Hematopoietic multipotent progenitor cell treated with erythropoietin and hydrocortisone succinate and interleukin-3 and kit ligand, for 4 days (in vitro differentiated cells): ENCODE measurements at places on chromosomes 1 and 21.

DNA sequence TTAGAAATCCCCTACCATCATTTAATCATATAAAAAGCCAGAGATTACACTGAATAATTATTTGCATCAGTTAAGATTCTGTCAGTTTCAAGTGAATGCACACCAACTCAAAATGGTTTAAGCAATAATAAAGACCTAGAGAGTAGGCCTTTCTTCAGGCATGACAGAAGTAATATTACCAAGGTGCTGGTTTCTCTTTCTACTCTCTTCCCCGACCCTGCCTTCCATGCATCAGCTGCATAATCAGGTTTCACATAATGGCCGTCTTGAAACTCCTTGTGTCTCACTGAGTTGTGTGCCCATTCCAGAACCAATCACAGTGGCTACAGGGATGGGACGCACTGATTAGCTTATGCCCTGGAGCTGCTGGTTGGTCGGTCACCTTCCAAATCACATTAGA, 103.5 kb upstream of the SERTAD4 start:
- no peak for DNase-seq

- DNase-seq: no peak
Measured at GRCh38 chr1:178434360-178434759, 62.4 kb downstream of the CLEC20A start.

- no peak for DNase-seq
Measured at GRCh38 chr1:10001016-10001665, 4.1 kb downstream of the RBP7 start.

DNA sequence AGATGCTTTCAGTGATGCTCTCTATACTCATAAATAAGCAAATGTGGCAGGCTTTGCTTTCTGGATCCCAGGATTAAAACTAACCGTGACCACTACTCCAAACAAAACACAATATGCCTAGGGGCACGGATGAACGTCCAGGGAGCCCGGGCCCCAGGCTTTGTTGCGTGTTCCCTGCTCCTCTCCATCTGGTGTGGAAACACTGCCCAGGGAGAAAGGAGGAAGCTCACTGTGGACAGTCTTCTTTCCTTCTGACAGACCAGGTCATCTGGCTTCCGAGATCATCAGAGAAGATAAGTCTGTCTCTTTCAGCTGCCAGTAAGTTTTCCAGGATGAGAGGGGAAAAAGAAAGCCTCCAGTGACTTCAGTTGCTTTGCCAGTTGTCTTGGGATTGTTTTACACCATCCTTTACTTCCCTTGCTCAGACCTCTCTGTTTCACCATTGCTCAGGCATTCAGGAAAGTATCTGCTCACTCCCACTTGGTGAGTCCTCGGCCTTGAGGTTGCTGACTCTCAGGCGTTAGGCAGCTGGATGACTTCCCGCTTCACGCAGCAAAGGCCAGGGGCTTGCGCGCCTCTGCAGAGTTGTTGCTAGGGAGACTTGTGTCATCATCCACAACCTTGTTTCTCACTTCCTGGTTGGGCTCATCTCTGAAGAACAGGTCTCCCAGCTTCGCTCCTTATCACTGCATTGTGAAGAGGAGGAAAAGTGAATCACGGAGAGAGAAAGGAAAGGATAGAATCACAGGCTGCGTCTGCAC, 20.6 kb upstream of the PGD start:
- DNase-seq: peak; percentile 59

GRCh38 chr1:77400781-77401180, 119.0 kb downstream of the AK5 start:
- no peak for DNase-seq

DNA sequence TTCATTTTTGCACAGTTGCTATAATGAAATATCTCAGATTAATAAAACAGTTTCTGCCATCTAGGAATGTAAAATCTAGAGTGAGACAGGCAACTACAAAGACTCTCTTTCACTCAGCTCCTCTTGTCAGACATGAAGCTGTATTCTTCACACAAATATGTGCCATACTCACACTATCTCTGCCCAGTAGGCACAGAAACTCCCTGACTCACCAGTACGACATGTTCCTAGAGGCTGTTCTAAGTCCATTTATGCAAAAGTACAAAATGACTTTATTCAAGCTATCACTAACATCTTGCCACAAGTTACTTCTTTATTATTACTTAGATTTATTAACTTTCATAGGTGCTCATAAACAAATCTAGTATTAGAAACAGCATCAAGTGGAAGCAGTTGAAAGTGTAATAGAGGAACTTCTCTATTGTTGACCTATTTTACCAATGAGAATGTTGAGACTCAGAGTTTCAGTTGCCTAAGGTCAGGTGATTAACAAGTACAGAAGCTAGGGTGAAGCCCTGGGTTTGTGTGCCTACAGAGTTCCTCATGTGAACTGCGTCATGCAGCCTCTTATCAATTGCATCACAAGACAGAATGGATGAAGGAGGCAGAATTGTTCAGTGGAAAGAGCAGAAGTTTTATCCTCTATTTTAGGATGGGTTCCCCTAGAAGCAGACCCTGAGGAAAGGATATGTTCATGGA, 98.9 kb downstream of the RGS2 start:
- no peak for DNase-seq

GRCh38 chr1:106912131-106912530, 144.3 kb upstream of the PRMT6 start:
- DNase-seq: no peak

- no peak for DNase-seq
Measured at GRCh38 chr1:170175041-170175440, 29.3 kb downstream of the NTMT2 start.

DNA sequence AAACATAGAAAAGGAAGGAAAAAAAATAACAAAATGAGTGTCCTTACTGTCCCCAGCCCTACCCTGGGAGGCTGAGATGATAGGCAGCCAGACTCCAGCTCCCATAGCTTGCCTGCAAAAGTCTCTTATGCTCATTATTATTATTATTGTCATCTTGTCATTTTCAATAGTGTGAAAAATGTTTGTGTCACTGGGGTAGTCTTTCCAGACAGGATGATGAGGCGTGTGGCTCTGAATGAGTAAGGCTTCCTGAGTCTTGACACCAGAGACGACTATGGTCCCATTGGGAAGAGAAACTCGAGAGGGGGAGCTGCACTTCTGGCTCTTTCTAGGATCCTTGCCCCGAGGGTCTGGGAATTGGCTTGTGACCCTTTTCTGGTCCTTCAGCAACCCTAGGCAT, 1.1 kb upstream of the CYB561D1 start:
- DNase-seq: no peak

- no peak for DNase-seq
Measured at GRCh38 chr1:88773540-88774150, 89.6 kb downstream of the PKN2 start.

- DNase-seq: peak; percentile 75
Measured at GRCh38 chr1:24481101-24481500, 21.5 kb upstream of the RCAN3 start.

GRCh38 chr1:100627054-100627716, 89.2 kb downstream of the GPR88 start:
- DNase-seq: peak; percentile 54

- peak; percentile 34 for DNase-seq
Measured at GRCh38 chr1:187848321-187848720, 1019.6 kb downstream of the PLA2G4A start.

- no peak for DNase-seq
Measured at GRCh38 chr21:37118187-37118826, 45.3 kb downstream of the TTC3 start.

- DNase-seq: no peak
Measured at GRCh38 chr1:230717251-230717650, 3.3 kb upstream of the AGT start.

- DNase-seq: peak; percentile 59
Measured at GRCh38 chr21:33025489-33026442, at the start of gene OLIG2. TSS of gene OLIG2 (plus strand) at chr21:33025935. CDS start at chr21:33026863, 928 bp downstream.

DNA sequence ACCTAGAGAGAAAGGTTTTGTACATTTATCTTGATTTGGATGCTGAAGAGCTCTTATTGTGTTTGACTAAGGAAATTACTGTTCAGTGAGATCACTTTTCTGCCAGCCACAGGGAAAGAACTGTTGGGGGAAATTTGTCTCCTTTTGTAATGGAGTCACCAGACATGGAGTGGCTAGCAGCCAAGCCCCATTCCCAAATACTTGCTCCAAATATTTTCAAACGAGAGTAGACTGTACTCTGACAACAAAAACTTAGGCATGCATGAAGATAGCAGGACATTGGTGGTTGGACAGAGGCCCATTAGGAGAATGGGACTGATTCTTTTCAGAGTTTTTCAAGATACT, 21.1 kb downstream of the IPO9 start:
- DNase-seq: no peak

DNA sequence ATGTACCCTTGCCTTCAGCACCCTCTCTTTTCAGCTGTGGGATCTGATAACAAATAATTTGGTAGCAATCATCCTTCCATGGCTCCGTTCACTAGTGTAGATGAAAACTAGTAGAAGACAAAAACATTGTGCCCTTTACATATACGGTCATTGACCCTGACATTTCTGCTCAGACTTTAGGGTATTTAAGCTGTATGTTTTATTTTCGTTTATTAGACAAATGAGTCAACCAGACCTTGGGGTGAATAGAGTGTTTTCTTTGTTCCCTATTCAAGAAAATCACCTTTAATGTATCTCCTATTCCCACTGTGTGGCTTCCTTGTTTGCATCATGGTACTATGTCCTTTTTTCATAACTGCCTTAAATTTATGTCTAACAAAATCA, 187.3 kb downstream of the VAV3 start:
- DNase-seq: no peak

DNA sequence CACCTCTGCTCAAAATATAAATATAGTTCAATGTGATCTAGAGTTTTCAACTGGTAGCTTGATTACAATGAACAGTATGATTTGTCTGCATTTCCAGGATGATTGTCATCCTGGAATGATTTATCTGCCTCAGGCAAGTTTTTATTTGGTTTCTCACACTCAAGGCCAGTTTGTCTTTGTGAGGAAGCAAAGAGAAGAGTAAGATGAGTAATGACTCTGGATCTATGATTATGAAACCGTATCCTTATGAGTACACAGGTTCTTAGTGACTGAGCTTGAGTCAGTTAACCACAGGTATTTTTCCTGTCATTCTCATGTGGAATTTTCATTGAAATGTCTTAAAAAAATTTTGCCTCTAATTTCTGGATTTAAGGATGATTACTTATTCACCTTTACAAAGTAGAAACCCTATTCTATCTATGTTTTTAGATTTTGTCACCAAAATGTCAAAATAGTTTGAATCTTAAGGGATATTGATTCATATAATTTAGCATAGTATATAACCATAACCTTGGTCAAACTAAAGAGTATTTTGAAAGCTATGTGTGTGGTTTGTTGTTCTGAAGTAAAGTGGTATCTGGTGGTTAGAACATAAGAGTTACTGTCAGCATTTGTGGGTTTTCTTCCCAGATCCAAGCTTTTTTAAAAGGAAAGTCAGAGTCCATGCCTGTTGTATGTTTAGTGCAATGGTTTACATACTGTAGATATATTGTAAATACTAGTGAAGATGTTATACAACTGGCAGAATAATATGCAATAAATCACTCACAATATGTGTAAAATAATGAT, 145.0 kb downstream of the RASAL2 start:
- no peak for DNase-seq

DNA sequence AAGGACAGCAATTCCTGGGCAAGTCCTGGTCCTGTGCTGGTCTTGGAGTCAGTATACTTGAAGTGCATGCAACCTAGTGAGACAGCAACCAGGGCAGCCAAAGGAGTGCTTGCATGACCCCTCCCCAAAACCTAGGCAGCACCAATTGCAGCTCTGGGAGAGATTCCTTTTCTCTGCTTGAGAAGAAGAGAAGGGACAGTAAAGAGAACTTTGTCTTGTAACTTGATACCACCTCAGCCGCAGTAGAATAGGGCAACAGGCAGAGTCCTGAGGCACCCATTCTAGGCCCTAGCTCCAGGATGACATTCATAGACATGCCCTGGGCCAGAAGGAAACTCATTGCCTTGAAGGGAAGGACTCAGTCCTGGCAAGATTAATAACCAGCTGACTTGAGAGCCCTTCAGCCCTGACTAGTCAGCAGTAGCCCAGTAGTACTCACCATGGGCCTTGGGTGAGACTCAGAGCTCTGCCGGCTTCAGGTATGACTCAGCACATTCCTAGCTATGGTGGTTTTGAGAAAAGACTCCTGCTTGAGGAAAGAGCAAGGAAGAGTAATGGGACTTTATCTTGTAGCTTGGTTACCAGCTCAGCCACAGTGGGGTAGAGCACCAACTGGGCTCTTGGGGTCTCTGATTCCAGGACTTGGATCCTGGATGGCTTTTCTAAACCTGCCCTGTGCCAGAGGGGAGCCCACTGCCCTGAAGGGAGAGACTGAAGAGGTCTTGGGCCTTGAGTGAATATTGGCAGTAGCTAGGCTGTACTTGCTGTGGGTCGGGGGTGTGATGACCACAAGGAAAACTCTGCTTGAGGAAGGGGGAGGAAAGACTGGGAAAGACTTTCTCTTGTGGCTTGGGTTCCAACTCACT, 51.7 kb upstream of the ACADM start:
- DNase-seq: peak; percentile 48

- no peak for DNase-seq
Measured at GRCh38 chr1:219582865-219583264, 30.0 kb downstream of the ZC3H11B start.

- no peak for DNase-seq
Measured at GRCh38 chr21:29332461-29333362, 34.0 kb downstream of the BACH1 start.

DNA sequence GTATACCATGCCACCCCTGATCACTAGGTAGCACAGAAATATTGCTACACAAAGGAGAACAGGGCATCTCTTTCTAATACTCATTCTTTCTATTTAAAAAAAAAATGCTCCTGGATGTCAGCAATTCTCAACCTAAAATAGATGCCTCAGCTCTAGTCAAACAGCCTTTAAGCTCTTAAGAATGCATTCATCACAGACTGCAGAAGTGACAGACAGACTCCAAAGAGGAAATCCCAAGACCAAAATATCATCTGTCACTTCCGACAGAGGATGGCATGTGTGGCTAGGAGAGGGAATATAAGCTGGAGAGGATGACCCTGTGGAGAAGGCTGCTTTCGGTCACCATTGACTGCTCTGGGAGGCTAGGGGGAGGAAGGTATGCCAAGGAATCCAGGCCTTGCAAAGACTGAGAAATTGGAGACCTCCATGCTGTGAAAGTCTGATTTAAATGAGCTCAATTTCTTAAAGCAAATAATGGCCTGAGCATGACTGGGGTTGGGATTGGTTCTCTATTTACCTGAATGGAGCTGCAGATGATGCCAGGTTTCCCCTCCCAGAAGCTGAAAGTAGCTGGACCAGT, 277.4 kb downstream of the BRINP2 start:
- no peak for DNase-seq

- peak; percentile 64 for DNase-seq
Measured at GRCh38 chr1:941588-942383, 17.3 kb downstream of the NOC2L start.

- no peak for DNase-seq
Measured at GRCh38 chr1:11524465-11525150, 45.7 kb downstream of the DISP3 start.
